Stimulated activated CD4-positive, alpha-beta T cell treated with anti-CD3 and anti-CD28 coated beads, Interleukin-15, amount 100 ng/mL, for 48 hours (primary cell): ENCODE measurements at places on chromosomes 4 and X.

GRCh38 chr4:38958453-38959190 lies 73.6 kb downstream of the TMEM156 start:
- DNase-seq: no peak

- DNase-seq: no peak
Observed at GRCh38 chr4:124757126-124757525, 44.6 kb upstream of the ANKRD50 start.

DNA sequence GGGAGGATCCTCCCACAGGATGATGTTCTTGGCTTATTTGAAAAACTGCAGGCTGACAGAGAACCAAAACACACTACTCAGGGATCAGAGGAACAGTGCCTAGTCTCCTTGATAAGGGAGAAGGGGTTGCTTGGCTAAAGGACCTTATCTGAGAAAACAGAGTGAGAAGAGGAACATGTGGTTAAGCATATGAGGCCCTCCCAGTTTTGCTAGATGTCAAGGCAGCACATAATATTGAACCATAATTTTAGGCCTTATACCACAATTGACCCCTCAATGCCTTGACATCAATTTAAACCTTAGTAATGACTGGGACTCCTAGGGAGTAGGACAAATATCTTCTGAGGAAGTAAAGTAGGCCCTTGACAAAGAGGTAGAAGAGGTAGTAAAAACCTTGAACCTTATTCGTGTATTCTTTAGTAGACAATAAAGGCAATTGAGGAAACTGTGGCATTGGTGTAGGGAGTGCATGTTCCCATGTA lies 79.3 kb downstream of the TEX13C start:
- DNase-seq: no peak

DNA sequence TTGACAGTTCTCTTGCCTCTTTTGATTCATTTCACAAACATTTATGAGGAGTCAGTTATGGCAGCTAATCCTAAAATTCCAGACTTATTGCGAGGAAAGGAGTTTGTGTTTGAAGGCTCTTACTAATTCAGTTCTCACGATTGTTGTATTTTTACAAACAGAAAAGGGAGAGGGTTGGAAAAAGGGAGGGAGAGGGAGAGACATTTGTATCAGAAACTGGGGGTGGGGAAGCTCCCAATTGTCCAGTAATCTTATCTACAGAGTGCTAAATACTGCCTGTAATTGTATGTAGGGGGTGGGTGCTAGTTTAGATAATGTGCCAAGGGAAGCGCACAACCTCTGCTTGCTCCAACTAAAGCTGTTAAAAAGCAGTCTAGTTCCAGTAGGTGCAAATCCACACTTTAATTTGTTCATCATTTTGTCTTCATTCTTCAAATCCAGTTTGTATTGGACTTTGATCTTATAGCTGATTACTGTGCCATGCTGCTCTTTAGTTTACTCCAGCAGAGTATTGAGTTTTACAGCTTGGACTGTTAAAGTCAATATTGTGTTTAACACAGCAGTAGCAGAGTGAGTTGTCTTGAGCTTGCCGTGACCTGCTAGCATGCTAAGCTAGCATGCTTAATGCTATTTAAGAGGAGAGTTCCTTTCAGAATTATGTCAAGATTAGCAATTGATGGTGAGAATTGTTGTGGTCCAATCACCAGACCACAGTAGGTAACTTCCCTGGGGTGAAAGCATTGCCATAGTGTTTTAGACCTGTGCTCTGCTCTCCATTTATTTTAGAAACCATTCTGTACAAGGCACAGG lies 13.9 kb downstream of the FNIP2 start:
- no peak for DNase-seq

GRCh38 chr4:138868562-138868961 lies 147.0 kb upstream of the NOCT start:
- DNase-seq: no peak

DNA sequence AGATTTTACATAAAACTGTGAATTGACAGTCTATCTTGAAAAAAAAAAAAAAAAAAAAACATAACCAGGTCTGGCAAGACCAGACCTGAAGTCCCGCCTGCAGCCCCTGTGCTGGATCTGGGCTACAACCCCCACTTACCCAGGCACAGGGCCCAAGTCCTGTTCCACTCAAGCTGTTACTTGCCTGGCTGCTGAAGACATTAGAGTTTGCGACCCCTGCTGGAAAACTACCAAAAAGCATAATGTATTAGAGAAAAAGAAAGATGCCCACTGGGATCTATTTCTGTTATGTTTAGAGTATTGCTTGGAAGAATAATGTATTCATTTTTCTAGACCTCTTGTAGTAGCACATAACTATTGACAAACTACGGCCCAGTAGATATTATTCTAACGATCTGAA lies 4.7 kb downstream of the HS3ST1 start:
- DNase-seq: no peak

DNA sequence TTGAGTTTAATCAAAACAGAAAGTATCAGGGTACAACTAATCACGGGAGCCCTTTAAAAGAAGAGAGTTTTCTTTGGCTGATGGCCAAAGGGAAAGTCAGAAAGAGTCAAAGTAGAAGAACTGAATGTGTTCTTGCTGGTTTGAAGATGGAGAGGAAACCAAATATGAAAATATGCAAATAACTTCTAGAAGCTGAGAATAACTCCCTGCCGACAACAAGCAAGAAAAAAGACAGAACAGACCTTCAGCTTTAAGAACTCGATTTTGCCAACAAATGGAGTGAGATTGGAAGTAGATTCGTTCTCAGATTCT lies 903.8 kb downstream of the STIM2 start:
- no peak for DNase-seq
